ENCODE measurements at places on chromosomes 2 and 18.
A peak's percentile ranks its signal among the peaks of the same experiment; 100 is the strongest.

- H3K36me3 ChIP-seq = no peaks in the 10 kb centered on the region
- H3K4me1 ChIP-seq = no peaks in the 10 kb centered on the region
- H3K4me3 ChIP-seq = no peak overlapping the region
- no peak for DNase-seq
- no peaks in the 10 kb centered on the region for H3K27me3 ChIP-seq
Observed at GRCh38 chr2:19068206-19068605, 290.2 kb downstream of the OSR1 start.

DNA sequence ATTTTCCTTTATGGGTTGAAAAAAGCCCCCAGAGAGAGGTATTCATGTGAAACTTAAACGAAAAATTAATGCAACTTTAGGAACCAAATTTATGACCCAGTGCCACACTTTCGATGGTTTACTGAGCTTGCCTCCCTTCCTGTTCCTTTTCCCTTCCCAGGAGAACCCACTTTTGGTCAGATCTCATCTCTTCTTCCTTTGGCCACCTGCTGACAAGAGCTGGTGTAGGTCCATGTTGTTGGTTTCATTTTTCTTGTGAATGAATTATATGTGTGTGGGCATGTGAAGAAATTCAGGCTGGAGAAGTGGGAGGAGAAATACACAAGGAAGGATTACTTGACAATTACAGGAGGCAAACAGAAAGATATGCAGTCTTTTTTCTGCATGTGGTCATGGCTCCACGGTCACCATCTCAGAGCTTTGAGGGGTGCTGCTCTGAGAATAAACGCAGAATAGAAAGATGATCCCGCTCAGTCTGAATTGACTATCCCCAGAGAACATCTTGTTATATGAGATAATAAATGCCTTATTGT lies 111.3 kb upstream of the TCF4 start:
- no peak overlapping the region for H3K4me3 ChIP-seq
- H3K27ac ChIP-seq = no peak overlapping the region
- no peaks in the 10 kb centered on the region for H3K36me3 ChIP-seq
- no peaks in the 10 kb centered on the region for H3K4me1 ChIP-seq
- DNase-seq = no peak

DNA sequence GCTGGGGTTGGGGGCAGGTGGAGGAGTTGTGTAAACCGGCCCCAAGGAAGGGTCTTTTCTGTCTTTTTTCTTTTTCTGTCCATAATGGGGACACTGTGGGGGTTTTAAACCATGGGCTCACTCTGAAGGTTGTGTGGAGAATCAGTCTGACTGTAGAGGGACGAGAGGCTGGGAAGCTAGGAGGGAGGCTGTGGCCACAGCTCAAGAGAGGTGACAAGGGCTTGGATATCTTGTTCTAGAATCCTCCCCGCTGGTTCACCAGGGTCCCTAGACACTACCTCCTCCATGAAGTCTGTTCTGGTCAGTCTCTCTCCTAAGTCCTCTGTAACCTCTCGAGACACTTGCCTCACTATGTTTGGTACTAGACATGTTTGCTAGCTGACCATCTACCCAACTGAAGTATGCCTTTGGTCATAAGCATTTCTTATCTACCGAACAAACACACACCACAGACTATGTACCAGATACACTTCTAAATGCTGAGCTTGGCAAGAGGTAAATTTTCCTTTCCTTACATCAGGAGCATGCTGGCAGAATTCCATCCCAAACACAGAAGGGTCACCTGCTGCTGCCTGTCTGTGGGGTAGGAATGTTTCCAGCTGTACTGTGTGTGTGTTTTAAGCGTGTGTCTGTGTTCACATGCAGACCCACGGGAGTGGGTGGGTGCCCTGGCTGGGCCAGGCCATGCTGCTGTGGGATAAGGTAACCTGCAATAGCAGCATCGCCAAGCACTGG lies 69.6 kb upstream of the MGAT4A start:
- no peaks in the 10 kb centered on the region for H3K4me1 ChIP-seq
- H3K36me3 ChIP-seq = no peaks in the 10 kb centered on the region

DNA sequence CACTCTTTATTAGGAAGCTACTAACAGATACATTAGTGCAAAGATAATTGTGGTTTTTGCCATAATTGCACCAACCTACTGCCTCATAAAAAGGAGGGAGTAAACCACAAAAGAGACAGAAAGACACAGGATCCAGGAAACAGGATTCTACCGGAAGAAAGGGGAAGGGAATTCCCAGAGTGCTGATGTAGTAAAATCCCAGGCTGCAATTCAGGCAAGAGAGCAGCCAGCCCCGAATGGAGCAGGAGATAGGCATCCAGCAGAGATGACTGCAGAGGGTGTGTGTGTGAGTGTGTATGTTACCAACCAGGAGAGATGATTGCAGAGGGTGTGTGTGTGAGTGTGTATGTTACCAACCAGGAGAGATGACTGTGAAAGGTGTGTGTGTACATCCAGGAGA lies 84.4 kb downstream of the KCNS3 start:
- H3K4me3 ChIP-seq = no peak overlapping the region
- no peak for DNase-seq
- H3K27me3 ChIP-seq = no peaks in the 10 kb centered on the region
- H3K36me3 ChIP-seq = no peaks in the 10 kb centered on the region
- no peaks in the 10 kb centered on the region for H3K4me1 ChIP-seq

DNA sequence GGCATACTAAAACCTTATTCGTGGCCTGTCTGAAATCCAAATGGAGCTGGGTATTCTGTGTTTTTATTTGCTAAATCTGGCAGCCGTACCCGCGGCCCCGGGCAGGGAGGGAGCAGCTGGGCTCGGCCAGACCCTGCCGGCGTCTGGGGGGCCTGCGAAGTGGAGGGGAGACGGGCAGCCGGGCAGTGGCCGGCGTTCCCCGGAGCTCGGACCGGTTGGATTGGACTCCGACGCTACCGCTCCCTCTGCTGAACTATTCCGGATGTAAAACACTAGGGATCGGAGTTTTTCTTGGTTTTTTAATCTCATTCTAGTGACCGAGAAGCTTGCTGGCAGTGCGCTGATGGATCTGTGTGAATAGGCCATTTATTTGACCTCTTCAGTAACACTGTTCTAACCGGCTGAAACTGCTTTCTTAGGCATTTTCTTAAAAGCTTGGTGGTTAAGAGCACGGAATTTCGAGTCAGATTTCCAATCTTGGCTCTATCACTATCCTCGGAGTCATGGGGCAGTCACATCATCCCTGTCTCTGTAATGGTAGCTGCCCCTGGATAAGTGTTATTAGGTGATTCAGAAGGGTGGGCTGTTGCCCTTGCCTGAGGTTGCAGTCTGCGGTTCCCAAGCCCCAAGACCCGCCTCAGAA lies 694 bp downstream of the UNC50 start:
- peak overlapping the region; percentile 97 for H3K27ac ChIP-seq
- no peaks in the 10 kb centered on the region for H3K27me3 ChIP-seq
- DNase-seq = no peak
- H3K4me1 ChIP-seq = peaks cover 34% of the 10 kb centered on the region
- peak overlapping the region; percentile 92 for H3K4me3 ChIP-seq
- no peaks in the 10 kb centered on the region for H3K36me3 ChIP-seq

GRCh38 chr2:16182841-16183240 lies 242.5 kb downstream of the MYCN start:
- H3K27me3 ChIP-seq = no peaks in the 10 kb centered on the region
- DNase-seq = no peak
- no peaks in the 10 kb centered on the region for H3K36me3 ChIP-seq
- H3K27ac ChIP-seq = no peak overlapping the region
- H3K4me1 ChIP-seq = no peaks in the 10 kb centered on the region

All from esophagus squamous epithelium (tissue), 5 donors.